ENCODE measurements at places on chromosomes 12 and 14.

DNA sequence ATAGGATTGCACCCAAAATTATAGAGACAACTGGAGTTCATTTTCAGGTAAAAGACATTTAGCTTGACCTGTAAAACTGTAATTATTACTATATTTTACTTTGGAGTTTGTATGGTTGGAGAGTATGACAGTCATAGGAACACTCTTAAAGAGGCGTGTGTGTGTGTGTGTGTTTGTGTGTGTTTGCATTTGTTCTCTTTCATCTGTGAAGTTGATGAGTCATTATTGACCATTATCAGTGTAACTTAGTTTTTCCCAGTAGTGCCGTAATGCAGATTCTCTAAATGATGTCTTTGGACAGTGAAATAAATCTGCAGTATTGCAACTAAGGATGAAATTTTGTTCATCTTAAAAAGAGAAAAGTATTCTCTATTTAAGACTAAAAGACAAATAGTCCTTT lies 13.0 kb downstream of the WASHC4 start:
- DNase-seq = no peak

DNA sequence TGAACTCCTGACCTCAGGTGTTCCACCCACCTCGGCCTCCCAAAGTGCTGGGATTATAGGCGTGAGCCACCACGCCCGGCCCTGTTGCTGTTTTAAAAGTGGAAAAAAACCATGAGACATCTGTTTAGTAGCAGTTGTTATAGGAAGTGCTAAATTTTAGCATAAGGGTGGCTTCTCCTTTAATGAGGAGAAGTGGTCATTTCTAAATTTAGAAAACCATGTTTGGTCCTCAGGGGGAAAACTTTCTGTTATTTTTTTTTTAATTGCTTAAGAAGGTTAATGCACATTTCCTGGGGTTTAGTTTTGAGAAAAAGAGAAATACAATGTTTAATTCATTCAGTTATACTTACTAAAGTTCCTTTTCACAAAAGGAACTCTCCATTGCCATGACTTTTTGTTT lies 102.1 kb downstream of the MYRFL start:
- DNase-seq = no peak

DNA sequence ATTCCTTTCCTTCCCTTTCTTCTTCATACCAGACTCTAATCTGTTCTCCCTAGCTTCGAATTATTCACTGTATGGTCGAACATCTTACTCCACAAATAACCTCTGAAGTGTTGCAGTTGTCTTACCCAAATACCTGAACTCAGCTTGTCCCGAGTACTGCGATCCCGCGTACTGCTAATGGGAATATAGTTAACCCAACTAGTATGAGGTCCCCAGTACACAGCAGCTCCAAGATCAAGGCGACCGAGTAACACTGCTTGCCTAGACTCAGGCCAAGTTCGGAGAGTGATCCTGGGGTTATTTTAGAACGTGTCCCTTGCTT lies 462 bp upstream of the ETNK1 start:
- no peak for DNase-seq

- no peak for DNase-seq
Observed at GRCh38 chr12:128976120-128976738, 123.0 kb downstream of the GLT1D1 start.

DNA sequence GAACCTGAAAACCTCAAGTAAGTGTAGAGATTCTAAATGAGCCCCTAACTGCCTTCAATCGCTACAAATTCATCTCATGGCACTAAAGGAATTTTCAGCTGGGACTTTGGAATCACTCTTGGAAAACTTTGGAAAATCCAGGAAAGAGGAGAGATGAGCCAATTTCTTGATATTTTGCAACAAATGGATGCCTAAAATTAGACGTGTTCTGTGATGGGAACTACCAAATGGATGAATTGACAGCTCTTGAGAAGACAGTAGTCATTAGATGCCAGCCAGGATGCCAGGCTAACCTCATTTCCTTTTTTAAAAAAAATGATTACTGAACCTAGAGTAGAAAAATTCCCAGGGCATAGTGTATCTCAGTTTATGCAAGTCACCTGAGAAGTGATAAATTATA lies 78.3 kb downstream of the NPAS3 start:
- no peak for DNase-seq

GRCh38 chr14:99930420-99931274 lies 134.6 kb upstream of the EVL start:
- DNase-seq = no peak

DNA sequence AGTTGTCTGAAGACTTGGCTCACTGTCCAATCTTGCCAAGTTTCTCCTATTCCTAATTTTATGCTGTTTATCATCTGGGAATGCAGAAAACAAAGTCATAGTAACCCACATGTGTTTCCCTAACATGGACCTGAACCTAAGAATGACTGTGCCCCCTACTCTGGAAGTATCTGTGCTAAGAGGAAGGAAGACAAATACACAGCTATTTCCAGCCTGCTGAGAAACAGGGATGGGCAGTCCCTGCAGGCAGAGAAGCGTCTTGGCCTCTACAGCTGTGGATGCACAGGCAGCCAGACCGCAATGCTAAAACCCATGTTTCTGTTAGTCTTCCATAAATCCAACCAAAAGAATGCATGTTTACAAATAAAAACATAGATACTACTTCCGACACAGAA lies 56.2 kb downstream of the DUSP16 start:
- no peak for DNase-seq

All from CD8-positive, alpha-beta T cell (primary cell).